ENCODE measurements at places on chromosomes 6 and 20.

GRCh38 chr20:57892471-57892870, 182.7 kb upstream of the PMEPA1 start:
- DNase-seq = no peak

DNA sequence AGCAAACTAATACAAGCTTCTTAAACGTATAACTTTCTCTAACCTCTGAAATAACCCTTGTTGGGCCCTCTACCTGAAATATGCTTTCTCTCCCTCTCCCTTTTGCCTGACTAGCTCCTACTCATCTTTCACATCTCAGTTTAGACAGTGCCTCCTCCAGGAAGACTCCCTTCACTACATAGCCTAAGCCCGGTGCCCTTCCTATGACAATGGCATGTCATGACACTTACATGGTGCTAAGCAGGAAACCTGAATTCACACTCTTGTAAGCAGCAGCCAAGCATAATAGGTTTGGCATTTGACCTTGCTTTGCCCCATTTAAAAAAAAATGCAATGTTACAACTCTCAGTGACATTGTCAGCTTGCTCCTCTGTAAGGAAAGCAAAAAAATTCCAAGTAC, 33.1 kb upstream of the FBXL4 start:
- DNase-seq = no peak

GRCh38 chr6:148974351-148974750, 227.5 kb downstream of the UST start:
- no peak for DNase-seq

- DNase-seq = no peak
Measured at GRCh38 chr20:11901127-11901526, 16.6 kb upstream of the BTBD3 start.

DNA sequence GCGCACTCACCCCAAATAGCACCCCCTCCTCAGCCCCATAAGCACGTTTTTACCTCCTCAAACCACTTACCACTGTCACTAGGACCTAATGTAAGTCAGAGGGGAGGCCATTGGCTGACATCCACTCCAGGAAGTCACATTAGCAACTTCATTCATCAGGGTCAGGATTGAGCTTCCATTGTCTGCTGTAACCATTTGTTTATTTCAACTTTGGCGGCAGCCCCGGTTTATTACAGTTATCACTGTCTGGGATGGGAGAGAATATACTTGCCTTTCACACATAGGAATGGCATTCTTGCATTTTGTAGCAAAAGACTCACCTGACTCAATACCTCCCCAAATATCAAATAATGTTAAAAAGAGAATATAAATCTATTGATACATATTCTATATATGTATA, 38.3 kb downstream of the MAFB start:
- DNase-seq = no peak

GRCh38 chr6:37008484-37009465, 3.3 kb downstream of the FGD2 start:
- DNase-seq = no peak

- DNase-seq = no peak
Measured at GRCh38 chr6:169253337-169254238, at the start of gene THBS2. TSS of gene THBS2 (minus strand) at chr6:169253846. CDS start at chr6:169250784, 3,062 bp downstream.

DNA sequence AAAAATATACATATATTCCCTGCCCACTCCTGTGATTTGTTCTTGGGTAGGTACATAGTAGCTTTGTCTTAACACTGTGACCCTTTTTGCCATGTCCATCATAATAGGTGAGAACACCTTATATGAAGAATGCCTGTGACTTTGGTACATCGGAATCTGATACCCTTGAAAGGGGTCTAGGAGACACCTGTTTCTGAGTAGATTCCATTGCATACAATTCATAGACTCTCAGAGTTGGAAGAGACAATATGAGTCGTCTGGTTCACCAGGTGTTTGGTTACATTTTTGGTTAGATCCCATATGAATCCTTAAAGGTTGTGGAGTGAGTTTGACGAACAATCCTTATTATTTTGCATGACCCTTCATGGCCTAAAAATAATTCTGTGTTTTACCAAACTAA, 36.3 kb downstream of the RNF144B start:
- DNase-seq = no peak

DNA sequence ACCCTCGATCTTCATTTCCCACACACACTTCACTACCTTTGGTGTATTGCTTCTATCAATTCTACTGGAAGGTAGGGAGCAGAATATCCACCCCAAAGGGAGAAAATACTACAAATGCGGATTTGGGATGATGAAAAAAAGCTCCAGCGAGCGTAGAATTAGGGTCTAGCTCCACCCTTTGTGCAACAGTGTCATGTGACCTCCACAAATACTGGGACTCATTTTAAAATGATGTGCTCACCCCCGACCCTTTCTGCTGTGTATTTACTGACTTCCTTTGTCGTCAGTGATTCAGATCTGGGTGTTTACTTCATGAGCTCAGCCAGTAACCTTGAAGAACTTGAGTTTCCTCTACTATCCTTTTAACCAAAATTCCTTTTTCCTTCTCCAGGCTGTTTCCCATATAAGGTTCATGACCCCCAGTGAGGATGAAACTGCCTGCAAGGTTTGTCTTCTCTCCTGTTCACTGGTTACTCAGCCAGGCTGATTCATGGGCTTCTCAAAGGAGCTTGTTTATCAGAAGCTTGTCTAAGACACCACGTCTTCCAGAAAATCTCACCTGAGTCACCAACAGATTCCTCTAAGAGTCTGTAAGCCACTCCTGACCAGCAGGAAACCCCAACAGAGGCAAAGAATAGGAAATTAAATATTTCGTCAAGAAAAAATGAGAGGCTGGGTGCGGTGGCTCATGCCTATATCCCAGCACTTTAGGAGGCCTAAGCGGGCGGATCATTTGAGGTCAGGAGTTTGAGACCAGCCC, 39.6 kb upstream of the PAX1 start:
- DNase-seq = no peak

DNA sequence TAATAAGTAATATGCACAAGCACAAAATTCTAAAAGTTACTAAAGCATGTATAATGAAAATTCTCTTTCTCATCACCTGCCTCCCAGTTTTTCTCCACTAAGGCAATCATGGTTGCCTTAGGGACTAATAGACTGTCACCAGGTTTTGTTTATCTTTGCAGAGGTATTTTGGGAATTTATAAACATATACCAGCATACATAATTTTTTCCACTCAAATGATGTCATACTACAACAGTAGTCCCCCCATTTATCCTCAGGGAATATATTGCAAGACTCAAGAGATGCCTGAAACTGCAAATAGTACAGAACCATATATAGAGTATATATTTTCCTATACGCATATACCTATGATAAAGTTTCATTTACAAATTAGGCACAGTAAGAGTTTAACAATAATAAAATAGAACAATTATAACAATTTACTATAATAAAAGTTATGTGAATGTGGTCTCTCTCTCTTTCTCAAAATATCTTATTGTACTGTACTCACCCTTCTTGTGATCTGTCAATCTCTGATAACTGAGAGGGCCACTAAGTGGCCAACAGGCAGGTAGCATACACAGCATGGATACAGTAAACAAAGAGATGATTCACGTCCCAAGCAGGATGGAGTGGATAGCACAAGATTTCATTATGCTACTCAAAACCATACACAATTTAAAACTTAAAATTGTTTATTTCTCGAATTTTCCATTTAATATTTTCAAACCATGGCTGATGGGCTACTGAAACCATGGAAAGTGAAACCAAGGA, 19.7 kb downstream of the RBL1 start:
- DNase-seq = no peak

DNA sequence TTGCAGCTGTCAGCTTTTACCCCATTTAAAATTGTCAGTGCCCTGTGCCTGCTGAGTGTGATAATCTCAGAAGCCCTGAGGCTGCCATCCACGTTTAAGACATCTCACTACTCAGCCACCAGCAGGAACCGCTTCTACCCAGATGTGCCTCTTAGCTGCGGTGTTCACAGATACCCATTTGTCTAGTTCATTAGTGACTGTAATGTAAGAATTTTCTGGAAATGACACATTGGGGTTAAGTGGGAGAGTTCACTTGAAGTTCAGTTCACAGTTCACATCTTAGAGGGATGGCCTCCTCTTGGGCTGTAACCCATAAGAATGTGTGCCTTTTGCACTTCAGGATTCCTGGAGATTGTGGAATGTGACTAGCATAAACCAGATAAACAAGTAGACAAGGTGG, 477.7 kb downstream of the BTBD3 start:
- DNase-seq = no peak

GRCh38 chr6:138160329-138161087, 1.2 kb upstream of the ARFGEF3 start:
- DNase-seq = no peak

DNA sequence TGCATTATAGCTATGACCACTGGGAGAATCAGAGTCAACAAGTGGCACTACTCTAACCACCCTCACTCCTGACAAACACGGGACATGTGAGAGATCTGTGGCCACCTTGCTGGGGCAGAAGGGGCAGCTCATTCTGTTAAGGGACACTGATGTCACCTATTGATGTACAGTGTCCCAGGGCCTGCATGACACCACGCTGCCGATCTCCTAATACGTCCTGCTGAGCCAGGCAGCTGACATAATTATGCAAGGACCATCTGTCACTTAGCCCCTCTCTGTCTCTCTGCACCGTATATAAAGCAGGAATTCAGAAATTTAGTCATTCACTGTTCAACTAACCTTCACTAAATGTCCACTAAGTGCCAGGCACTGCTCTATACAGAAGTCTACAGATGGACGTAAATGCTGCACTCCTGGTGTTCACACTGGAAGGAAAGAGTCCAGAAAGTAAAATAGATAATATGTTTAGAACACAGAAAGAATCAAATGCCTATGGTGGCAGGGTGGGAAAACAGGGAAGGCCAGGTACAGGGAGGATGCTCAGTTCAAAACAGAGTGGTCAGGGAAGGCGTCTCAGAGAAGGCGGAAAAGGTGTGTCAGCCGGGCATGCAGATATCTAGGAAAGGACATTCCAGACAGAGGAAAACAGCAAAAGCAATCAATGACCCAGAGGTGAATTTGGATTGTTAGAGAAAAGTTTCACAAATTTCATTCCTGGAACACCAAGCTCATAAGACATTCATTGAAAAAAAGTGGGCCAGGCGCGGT, 173.8 kb downstream of the ZNF217 start:
- no peak for DNase-seq

- DNase-seq = no peak
Measured at GRCh38 chr6:89082486-89082891, 1.9 kb downstream of the PNRC1 start.

GRCh38 chr6:3610206-3610605, 141.3 kb downstream of the PXDC1 start:
- DNase-seq = no peak

- DNase-seq = no peak
Measured at GRCh38 chr20:3398681-3399252, 8.7 kb downstream of the DNAAF9 start.

- no peak for DNase-seq
Measured at GRCh38 chr20:43667341-43668132, 623 bp downstream of the MYBL2 start.

DNA sequence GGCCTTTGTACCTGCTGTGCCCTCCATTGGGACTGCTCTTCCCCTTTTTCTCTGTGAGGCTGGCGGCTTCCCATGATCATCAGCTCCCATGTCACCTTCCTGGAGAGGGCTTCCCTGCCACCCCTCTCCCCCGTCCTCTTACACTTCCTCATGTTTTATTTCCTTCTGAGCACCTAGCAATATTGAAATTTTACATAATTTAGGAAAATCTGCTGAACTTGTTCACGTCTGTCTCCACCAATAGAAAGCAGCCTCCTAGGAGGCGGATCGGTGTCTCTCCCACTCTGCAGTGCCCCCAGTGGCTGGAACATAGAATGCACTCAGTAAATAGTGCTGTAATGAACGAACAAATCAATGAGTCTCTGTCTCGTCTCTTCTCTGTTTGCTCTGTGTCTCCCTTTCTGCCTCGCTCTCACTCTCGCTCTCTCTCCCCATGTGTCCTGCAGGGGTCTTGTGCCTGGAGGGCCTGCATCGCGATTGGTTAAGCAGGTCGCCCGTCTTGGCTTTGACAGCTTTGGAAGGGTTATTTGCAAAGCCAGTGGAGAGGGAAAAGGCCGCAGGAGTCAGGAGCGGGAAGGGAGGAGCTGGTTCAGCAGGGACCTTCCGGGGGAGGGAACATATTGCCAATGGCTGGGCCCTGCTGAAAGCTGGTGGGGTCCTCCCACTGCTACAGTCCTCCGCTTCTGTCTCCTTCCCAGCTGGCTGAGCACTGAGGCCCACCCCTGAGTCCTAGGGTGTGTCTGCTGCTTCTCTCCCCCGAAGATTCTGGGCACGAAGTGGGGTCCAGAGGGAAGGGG, 12.1 kb upstream of the OCSTAMP start:
- peak; percentile 27 for DNase-seq

GRCh38 chr6:158655569-158656450, 6.0 kb downstream of the SYTL3 start:
- no peak for DNase-seq

- no peak for DNase-seq
Measured at GRCh38 chr6:121652223-121652622, 216.8 kb downstream of the GJA1 start.

- DNase-seq = no peak
Measured at GRCh38 chr20:61937146-61937962, 128.3 kb downstream of the TAF4 start.

DNA sequence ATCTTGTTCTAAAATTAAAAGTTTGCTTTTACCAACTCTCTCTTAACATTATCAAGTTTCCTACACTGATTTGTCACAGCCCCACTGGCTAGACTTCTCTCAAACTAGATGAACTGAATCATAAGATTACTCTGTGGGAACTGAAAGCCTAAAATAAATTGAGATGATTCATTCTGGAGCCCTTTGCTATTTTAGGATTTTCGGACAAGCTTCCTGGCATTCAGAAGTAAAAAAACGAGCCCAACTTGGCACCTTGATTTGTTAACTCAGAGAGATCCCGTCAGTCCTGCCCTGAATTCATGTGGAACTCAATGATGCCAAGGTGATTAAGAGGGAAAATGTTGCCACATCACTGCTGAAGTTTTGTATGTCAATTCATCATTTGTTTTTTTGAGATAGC, 122.0 kb upstream of the NRSN1 start:
- no peak for DNase-seq

DNA sequence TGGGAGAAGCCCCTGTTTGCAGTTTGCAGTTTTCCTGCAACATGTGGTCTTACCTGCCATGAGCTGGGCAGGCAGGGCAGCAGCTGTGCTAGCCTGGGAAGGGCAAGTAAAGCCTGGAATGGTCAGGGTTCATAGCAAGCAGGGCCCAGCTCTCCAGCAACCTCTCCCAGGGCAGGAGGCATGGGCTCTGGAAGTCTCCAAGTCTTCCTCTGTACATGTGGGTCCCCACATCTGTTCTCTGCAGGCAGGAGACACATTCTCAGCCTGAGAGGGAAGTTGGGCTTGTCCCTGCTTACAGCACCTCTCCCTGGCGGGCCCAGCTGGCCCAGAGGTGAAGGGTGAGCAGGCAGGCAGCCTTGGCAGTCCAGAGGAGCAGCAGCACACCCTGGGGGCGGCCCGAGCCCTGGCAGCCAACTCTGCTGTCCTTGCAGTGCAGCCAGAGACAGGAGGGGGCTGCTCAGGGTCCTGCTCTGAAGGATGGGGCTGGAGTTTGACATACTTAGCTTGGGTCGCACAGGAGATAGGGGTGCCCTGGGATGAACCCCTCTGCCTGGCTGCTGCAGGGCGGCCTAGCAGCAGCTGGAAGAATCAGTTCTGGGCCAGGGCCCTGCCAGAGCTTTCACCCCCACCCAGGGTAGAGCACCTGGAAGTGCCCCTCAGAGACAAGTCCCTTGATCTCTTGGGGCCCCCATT, 176.0 kb downstream of the MRPL14 start:
- no peak for DNase-seq

GRCh38 chr6:3297006-3297405, 38.3 kb downstream of the PSMG4 start:
- DNase-seq = no peak

GRCh38 chr6:76221525-76221924, 149.1 kb upstream of the IMPG1 start:
- no peak for DNase-seq

GRCh38 chr6:5976811-5977210, 29.9 kb downstream of the NRN1 start:
- DNase-seq = no peak
